ENCODE measurements at places on chromosomes 5 and 9. TPM values are rescaled to one million over a fixed set of nuclear protein-coding genes. Genes with fewer than 3 reads are reported as not detected.

SLC25A46 gene
- total RNA-seq, result 61.5 TPM

PPP3R2 gene
- not detected for total RNA-seq

DNA sequence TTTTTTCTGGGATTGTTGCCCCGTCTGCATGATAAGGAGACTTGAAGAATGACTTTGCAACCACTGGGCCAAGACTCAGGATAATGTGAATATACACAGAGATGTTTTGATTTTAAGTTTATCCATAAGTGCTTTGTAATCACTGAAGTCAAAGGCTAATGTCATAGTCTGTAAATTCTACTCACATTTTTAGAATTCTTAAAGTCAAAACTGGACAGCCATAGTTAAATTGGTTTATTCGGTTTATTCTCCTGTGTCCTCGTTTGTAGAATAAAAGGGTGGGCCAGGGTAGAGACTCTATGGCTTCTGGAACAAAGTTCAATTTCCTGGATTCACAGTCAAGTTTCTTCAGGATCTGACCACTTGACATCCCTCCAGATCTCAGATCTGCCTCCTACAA, 327.7 kb upstream of the TNC start:
- peak; percentile 78 for DNase-seq

DNA sequence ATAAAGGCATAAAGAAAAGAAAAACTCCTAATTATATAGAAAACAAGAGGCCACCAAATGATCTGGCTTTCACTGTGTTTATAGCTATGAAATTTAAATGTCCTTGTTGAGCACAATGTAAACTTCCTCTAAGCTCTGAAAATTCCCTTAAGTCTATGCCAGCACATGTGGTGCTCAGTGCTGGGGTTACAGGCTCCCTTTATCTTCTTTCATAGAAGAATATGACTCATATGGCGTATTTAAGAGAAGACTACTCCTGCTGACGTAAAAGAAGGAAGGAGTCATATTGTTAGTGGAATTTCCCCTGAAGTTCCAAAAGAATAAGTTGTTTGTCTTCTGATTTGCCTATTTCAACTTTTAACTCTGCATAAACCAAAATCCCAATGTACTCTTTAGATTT, 30.4 kb downstream of the RNF145 start:
- no peak for DNase-seq

GRCh38 chr5:28398185-28398584, 1359.8 kb upstream of the CDH9 start:
- no peak for DNase-seq

GRCh38 chr9:70581955-70582350, 167.5 kb upstream of the KLF9 start:
- DNase-seq, result no peak

DNA sequence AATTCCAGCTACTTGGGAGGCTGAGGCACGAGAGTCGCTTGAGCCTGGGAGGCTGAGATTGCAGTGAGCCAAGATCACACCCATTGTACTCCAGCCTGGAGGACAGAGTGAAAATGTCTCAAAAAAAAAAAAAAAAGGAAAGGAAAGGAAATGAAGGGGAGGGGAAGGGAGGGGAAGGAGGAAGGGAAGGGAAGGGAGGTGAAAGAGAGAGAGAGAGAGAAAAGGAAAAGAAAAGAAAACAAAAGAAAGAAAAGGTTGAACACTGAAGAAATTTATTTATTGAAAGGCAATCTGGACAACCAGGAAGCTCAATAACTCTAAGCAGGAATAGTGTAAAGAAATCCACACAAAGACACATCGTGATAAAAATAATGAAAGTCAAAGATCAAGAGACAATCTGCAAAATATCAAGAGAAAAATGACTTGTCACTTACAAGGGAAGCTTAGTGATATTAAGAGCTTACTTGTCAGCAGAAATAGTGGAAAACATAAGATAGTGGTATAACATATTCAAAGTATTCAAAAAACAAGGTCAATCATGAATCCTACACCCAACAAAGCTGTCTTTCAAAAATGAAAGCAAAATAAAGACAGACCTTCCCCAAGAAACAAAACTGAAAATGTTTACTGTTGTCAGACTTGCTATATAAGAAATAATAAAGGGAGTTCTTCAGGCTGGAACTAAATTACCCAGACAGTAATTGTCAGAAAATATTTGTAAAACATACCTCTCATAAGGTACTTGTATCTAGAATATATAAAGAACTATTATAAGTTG, 10.9 kb upstream of the RIMOC1 start:
- no peak for DNase-seq

GRCh38 chr5:146802945-146803522, 75.5 kb downstream of the PPP2R2B start:
- DNase-seq, result no peak

GRCh38 chr5:42956551-42956950, 83.6 kb downstream of the ANXA2R start:
- no peak for DNase-seq

DNA sequence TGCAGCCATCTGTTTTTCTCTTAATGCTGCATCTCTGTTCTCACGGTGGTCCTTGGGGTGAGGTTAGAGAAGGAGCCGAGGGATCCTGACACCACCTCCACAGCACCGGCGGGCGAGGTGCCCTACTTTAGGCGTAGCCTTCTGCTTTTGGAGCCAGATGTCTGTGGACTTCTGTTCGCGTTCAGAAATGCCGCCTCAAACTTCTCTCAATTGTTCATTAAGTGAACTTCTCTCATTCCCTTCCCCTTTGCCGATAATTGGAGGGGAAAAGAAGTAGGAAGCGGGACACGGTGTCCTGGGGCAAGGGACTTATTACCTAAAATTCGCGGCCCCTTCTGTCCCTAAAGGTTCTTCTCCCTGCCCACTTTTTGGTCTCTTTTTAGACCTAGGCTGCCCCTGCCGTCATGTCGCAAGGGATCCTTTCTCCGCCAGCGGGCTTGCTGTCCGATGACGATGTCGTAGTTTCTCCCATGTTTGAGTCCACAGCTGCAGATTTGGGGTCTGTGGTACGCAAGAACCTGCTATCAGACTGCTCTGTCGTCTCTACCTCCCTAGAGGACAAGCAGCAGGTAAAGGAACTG, 455 bp downstream of the KIF20A start:
- no peak for DNase-seq
